ENCODE measurements at places on chromosomes 1 and 21.
A peak's percentile ranks its signal among the peaks of the same experiment; 100 is the strongest.

DNA sequence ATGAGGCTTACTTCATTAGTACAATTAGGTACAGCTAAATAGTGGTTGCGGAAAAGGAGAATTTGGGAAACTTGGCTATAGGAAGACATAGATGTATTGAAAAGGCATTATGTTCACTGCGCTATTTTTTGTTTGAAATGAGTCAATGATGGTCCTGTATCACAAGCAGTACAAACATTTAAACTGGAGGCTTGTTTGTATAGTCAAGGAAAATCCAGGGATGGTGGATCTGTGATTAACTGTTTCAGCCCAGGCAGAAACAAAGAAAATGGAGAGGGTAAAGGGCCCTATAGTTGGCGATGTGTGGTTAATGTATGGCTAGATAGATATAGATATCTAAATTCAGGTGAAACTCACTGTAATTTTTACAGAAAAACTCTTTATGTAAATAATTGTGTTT, 79.9 kb downstream of the CLIC4 start:
- no peak for DNase-seq

DNA sequence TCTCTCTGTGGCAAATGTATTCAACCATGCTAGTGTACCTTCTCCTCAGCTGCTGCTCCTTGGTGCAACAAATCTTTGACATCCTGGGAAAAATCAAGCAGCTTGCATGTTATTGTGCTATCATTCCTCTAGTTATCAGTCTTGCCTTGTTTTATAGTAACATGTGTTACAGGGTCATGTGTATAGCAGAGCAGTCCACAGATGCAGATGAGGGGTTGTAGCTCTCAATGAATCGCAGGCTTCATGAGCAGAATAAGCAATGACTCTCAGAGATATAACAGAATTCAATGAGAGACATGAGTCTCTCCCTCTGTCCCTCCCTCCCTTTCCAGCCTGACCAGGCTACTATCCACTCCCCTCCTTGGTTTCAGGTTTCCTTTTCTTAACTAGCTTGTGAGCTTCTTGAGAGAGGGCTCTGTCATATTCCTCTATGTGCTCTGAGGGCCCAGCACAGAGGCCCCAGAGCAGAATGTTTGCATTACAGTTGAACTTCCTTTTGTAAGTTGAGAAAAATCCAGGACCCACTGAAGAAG, 15.1 kb upstream of the JUN start:
- no peak for DNase-seq

GRCh38 chr1:241881440-241881839, 33.4 kb downstream of the EXO1 start:
- DNase-seq = no peak

DNA sequence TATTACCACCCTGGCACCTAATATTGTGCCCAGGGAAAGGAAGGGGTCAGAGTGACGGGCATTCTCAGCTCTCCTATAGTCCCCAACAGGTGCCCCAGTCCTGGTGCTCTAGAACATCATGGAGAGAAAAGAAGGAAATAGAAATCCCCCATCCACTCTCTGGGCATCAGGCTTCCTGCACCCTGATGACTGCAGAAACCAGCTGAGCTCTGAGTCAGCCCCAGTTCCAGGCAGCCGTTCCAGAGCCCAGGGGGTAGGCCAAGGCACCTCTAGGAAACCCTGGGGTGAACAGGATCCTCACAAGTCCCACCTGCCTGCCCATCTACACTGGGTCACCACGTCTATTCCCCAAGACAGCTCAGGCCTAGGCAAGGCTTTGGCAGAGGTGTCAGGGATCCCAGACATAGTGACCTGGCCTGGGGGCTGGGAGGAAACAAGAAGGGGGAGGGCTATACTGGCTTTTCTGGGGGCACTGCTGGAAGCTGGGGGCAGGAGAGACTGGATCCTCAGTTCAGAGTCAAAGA, 709 bp downstream of the NECTIN4 start:
- peak; percentile 75 for DNase-seq

Measured in HCEC 1CT (cell line).